ENCODE measurements at places on chromosomes 3 and 15. TPM values are rescaled to one million over a fixed set of nuclear protein-coding genes. Genes with fewer than 3 reads are reported as not detected.

ADAMTSL3 gene
- not detected for total RNA-seq

LSAMP gene
- not detected for total RNA-seq

GABRG3 gene
- total RNA-seq, result not detected

HYKK gene
- 0.50 TPM for total RNA-seq

CHL1 gene
- not detected for total RNA-seq

TUSC7 gene
- not detected for total RNA-seq

ITGA11 gene
- total RNA-seq, result 0.17 TPM

DOCK3 gene
- 4.5 TPM for total RNA-seq

NR2F2 gene
- total RNA-seq, result not detected

SEMA5B gene
- total RNA-seq, result not detected

BTBD1 gene
- 63.3 TPM for total RNA-seq

PLAAT1 gene
- total RNA-seq, result not detected

CNTN6 gene
- total RNA-seq, result not detected

SLC51B gene
- not detected for total RNA-seq

BFSP2 gene
- total RNA-seq, result not detected

DNASE1L3 gene
- not detected for total RNA-seq

MUC20 gene
- 2.4 TPM for total RNA-seq

XCR1 gene
- total RNA-seq, result not detected

ANKRD63 gene
- not detected for total RNA-seq

FBXL22 gene
- total RNA-seq, result 0.45 TPM

MELTF gene
- 2.1 TPM for total RNA-seq

BCHE gene
- not detected for total RNA-seq

TMEM212 gene
- total RNA-seq, result not detected

SEMA3B gene
- total RNA-seq, result 0.89 TPM

SMCO1 gene
- not detected for total RNA-seq

ROPN1 gene
- total RNA-seq, result not detected

DVL3 gene
- 52.3 TPM for total RNA-seq

TMEM158 gene
- 0.56 TPM for total RNA-seq

DPPA4 gene
- 0.61 TPM for total RNA-seq

SCAMP5 gene
- total RNA-seq, result 2.7 TPM

RETNLB gene
- total RNA-seq, result not detected

VIPR1 gene
- total RNA-seq, result 0.69 TPM

TJP1 gene
- not detected for total RNA-seq
